SK-MEL-5 (cell line): ENCODE measurements at places on chromosomes 12 and 14. TPM values are rescaled to one million over a fixed set of nuclear protein-coding genes. Genes with fewer than 3 reads are reported as not detected.

RND1 gene
- total RNA-seq, result 0.11 and 0.13 TPM in 2 replicates

LTBP2 gene
- total RNA-seq, result 0.59 and 1.7 TPM in 2 replicates

CYP27B1 gene
- 0.69 and 3.1 TPM in 2 replicates for total RNA-seq

DNA sequence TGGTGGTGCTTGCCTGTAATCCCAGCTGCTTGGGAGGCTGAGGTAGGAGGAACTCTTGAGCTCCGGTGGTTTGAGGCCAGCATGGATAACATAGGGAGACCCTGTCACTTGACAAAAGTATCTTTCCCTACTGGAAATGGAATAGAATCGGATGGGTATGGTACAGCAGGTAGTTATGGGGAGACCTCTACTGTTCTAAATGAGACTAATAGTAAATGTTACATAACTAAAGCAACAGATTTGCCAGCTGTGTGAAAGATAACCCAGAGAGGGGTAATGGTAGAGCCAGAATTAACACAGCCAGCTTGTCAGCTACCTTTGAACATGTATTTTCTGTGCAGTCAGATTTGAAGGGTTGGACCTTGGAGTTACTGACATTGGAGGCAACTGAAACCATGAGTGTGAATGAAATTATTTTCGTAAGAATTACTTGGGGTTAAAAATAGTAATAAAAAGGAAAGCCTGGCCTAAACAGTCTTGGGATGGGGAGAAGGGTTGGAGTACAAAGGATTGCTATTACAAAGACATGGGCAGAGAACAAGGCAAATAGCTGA is 21.7 kb upstream of the NUP107 start:
- DNase-seq, result no peak

- no peak for DNase-seq
These were observed 28.5 kb downstream of the PAH start for GRCh38 chr12:102888511-102888910.

SERPINA9 gene
- not detected in 2 replicates for total RNA-seq

DNA sequence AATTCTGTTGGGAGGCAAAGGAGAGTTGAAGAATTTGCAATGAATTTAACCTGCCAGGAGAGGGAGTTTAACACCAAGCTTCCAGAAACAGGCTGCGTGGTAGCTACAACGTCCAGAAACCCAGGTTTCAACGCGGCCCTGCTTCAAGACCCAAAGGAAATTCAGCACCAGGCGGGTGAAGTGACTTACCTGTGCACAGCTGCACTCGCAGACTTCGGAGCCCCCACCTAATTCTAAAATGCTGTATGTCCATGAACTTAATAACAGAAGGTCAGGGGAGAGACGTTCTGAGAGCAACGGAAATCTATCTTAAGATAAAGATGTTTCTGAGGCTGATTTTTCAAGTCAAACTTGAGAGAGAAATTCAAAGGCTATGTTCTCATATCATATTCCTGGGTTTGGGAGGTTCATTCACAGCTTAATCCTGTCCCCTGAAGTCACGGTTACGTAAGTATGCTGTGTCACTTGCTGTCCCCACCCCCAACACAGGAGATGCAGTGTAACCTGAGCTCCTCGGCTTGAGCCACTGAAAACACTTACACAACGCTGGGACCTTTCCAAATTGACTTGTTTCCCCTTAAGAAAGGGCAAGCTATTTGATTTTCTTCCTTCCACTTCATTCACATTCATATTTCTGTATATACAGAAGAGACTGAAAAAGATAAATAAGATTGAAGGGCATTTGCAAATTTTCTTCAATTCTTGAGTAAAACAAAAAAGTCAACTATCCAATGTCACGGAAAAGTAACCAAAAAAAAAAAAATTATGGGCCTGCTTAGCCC is 22.7 kb downstream of the CLIP1 start:
- peak; percentile 85 for DNase-seq

PRKD1 gene
- 8.5 and 10.7 TPM in 2 replicates for total RNA-seq

NRIP2 gene
- total RNA-seq, result 0.05 TPM in 1 of 2 replicates, not detected in the other

ZFYVE1 gene
- total RNA-seq, result 16.6 and 19.8 TPM in 2 replicates

DNA sequence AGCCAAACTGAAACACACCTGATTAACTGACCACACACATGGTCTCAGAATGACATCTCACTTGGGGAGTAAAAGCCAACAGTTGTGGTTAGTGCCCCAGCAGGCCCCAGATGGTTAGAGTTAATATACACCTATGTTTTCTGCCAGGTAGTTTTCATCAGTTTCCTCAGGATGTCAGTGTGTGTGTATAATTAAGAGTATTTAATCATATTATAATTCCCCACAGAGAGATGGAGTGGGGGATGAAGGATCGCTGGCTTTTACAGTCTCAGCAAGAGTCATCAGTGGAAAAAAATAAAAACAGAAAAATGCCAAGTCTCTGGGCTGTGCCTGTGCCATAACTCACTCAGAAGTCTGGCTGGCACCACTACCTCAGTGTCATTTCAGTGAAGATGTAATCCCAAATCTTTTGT is 412.5 kb downstream of the ZFP36L1 start:
- DNase-seq, result no peak

DNA sequence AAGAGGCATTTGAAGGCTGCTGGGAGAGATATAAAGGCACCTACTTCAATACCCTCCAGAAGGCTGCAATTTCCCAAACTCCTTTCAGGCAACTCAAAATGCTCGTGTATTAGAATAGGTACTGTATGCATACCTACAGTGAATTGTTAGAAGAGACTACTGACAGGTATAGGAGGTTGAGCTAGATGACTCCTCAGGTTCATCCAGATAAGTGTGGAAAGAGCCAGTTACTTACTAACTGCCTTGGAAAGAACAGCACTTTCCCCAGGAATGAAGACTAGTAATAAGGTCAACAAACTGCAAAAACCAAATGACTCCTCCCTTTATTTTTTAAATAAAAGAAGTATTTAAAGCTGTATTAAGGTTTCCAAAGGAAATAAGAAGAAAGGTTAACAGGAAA is 429.0 kb downstream of the MDGA2 start:
- DNase-seq, result no peak

GRCh38 chr14:51600658-51601057 is 51.1 kb upstream of the FRMD6 start:
- DNase-seq, result no peak

GRCh38 chr14:54023027-54023426 is 66.4 kb upstream of the BMP4 start:
- DNase-seq, result no peak

DNA sequence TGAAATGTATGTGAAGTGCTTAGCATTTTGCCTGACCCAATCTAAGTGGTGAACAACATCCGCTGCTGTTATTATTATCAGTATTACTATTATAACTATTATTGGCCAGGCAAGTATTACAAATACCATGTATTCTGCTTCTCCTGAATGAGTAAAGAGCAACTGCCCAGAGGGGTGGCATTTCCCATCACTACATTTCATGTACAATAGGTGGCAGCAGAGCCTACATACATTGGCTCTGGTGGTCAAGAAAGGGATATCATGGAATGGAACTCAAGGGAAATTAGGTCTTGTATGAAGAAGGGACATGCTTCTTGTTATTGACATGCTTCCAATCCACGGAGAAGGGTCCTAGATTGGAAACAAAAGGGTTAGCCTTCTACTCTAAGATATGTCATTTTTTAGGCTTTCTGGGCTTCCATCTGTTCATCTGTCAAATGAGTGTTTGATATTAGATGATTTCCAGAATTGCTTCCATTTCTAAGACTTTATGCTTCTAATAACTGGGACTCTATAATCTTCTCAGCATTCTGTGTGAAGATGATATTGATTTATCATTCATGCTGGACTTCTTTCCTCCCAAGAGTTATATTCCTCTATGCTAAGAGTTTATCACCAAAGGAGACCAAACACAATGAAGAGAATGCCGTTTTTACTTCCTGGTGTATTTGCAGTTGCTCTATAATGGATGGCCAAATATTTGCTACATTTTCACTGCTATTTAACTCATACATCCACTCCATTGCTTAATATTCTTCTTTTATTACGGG is 239.1 kb downstream of the SSPN start:
- DNase-seq, result peak; percentile 84

- DNase-seq, result no peak
These were observed 295.6 kb downstream of the PCNX1 start for GRCh38 chr14:71202881-71203280.

SCN8A gene
- 1.0 and 1.1 TPM in 2 replicates for total RNA-seq

- DNase-seq, result no peak
These were observed 88.5 kb upstream of the ANO2 start for GRCh38 chr12:6033546-6033945.

GRCh38 chr14:35807131-35807961 is 1.7 kb downstream of the RALGAPA1 start:
- DNase-seq, result no peak

GRCh38 chr14:60651086-60651795 is 2.0 kb upstream of the SIX1 start:
- DNase-seq, result no peak

DNA sequence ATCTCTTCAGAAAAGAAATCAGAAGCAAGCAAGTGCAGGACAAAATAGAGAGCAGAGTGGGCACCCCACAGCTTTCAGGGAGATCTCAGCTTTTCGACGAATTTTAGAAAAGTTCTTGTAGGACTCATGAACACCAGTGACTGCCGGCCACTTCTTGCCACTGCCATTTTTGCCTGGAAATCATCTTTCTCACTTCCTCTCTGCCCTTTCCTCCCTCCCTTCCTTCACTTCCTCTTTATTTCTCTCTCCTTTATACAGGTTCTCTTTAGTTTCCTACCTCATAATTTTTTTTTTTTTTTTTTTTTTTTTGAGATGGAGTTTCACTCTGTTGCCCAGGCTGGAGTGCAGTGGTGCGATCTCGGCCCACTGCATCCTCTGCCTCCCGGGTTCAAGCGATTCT is 185.6 kb downstream of the APAF1 start:
- no peak for DNase-seq

TAS2R46 gene
- 0.16 and 0.95 TPM in 2 replicates for total RNA-seq

DNA sequence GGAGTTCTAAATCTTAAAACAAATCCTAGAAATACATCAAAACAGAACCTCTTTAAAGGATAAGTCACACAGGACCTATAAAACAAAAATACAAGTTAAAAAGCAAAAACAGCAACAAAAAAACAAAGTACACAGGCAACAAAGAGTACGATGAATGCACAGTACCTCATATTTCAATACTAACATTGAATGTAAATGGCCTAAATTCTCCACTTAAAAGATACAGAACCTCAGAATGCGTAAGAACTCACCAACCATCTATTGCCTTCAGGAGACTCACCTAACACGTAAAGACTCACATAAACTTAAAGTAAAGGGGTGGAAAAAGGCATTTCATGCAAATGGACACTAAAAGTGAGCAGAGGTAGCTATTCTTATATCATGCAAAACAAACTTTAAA is 172.2 kb upstream of the AMIGO2 start:
- DNase-seq, result no peak

- DNase-seq, result no peak
These were observed 3.8 kb downstream of the DCN start for GRCh38 chr12:91178781-91179180.

GRCh38 chr12:114671443-114672411 is 12.2 kb downstream of the TBX3 start:
- no peak for DNase-seq

- peak; percentile 57 for DNase-seq
These were observed 2.7 kb upstream of the KLC1 start for GRCh38 chr14:103626146-103626850.

KRT83 gene
- not detected in 2 replicates for total RNA-seq

DNA sequence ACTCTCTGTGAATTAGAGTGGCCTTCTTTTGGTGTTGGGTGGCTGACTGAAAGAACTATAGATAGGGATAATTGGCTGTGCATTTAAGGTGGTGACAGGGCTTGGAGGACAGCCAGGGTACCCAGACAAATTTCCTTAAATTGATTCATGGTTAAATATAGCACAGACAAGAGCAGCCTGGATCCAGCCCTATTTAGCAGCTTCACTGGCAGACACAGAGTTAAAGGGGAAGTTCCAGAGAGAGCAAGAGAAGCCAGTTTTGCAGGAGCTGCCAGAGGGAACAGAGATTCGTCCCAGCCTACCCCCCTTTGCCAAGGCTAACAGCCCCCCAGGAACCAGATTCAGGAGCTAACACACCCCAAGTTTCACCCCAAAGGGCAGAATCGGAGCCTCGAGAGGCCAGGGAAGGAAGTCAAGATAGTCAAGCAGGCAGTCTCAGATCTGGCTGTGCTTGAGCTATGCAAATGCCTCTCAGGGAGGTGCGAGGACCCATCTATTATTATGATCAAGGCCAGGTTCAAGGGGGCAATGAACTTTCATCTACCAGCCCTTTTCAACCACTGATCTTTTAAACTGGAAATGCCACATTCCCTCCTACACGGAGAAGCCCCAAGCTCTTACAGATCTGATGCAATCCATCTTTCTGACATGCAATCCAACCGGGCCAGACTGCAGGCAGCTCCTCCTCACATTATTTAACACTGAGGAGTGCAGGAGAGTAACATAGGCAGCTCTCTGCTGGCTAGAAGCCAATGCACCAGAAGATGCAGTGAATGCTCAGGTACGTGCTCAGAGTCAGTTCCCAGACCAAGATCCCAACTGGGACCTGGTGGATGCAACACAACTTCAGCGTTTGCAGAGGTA is 58.2 kb downstream of the DHRS2 start:
- no peak for DNase-seq

GRCh38 chr12:54044425-54045103 is 9.1 kb upstream of the HOXC4 start:
- DNase-seq, result no peak

GRCh38 chr14:105108516-105108864 is 43.3 kb upstream of the GPR132 start:
- DNase-seq, result no peak

TMTC1 gene
- total RNA-seq, result 12.7 and 12.9 TPM in 2 replicates

GRCh38 chr12:49632401-49632800 is 9.0 kb downstream of the PRPF40B start:
- peak; percentile 32 for DNase-seq

GRCh38 chr14:49483268-49483667 is 102.9 kb downstream of the RPS29 start:
- no peak for DNase-seq
